ENCODE measurements at places on chromosomes 16 and 17. TPM values are rescaled to one million over a fixed set of nuclear protein-coding genes. Genes with fewer than 3 reads are reported as not detected.

DNA sequence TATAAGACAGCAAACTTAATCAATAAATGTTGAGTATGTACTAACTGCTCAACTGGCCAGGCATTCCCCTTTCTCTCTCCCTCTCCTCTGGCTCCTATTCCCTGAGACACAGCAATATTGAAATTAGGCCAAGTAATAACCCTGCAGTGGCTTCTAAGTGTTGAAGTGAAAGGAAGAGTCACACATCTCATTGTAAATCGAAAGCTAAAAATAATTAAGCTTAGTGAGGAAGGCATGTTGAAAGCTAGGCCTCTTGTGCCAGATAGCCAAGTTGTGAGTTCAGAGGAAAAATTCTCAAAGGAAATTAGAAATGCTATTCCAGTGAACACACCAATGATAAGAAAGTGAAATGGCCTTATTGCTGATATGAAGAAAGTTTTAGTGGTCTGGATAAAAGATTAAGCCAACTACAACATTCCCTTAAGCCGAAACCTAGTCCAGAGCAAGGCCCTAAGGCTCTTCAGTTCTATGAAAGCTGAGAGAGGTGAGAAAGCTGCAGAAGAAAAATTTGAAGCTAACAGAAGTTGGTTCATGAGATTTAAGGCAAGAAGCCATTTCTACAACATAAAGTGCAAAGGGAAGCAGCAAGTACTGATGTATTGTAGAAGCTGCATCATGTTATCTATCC, 35.4 kb upstream of the ABCC11 start:
- peaks cover 5% of the 10 kb centered on the region for H3K36me3 ChIP-seq
- no peak for DNase-seq
- no peak overlapping the region for H3K4me3 ChIP-seq
- H3K27me3 ChIP-seq: no peaks in the 10 kb centered on the region
- peak overlapping the region; percentile 4 for H3K27ac ChIP-seq

DNA sequence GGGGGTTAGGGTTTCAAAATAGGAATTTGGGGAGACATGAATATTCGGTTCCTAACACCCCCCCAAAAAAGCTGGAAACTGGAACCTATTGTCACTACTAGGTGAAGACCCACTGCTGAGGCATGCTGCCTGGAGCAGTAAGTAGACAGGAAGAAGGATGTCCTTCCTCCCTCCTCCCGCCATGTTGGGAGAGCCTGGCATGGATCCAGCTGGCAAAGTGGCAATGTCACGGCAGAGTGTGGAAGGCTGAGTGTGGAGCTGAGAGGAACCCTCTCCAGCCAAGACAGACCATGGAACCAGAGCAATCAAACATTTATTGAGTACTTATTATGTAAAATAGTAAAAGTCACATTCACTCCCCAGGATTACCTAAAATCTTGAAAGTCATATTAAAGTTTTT, 49.0 kb downstream of the CCDC182 start:
- DNase-seq: no peak
- no peaks in the 10 kb centered on the region for H3K27me3 ChIP-seq
- no peak overlapping the region for H3K27ac ChIP-seq
- no peak overlapping the region for H3K4me3 ChIP-seq
- H3K36me3 ChIP-seq: no peaks in the 10 kb centered on the region
- no peaks in the 10 kb centered on the region for H3K4me1 ChIP-seq

GRCh38 chr17:6930749-6931148, 65.1 kb upstream of the ALOX12 start:
- no peaks in the 10 kb centered on the region for H3K27me3 ChIP-seq
- no peaks in the 10 kb centered on the region for H3K4me1 ChIP-seq
- H3K4me3 ChIP-seq: no peak overlapping the region
- no peak for DNase-seq
- H3K36me3 ChIP-seq: no peaks in the 10 kb centered on the region

Gene TGFB1I1
- polyA plus RNA-seq: 1.6 TPM

DNA sequence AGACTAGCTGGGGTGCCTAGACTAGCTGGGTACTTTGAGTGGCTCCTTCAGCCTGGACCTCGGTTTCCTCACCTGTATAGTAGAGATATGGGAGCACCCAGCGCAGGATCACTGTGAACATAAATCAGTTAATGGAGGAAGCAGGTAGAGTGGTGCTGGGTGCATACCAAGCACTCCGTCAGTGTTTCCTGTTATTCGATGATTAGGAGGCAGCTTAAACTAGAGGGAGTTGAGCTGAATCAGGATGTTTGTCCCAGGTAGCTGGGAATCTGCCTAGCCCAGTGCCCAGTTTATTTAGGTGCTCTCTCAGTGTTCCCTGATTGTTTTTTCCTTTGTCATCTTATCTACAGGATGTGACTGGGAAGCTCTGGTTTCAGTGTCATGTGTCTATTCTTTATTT, 8.4 kb upstream of the TMEM235 start:
- H3K27me3 ChIP-seq: no peaks in the 10 kb centered on the region
- H3K36me3 ChIP-seq: peaks cover 40% of the 10 kb centered on the region
- no peak overlapping the region for H3K4me3 ChIP-seq
- no peak for DNase-seq

- H3K36me3 ChIP-seq: peaks cover 22% of the 10 kb centered on the region
- peaks cover 3% of the 10 kb centered on the region for H3K4me1 ChIP-seq
- H3K27me3 ChIP-seq: no peaks in the 10 kb centered on the region
- DNase-seq: no peak
These were observed 52.5 kb upstream of the ERN1 start for GRCh38 chr17:64182325-64183012.

Gene NARF
- 39.2 TPM for polyA plus RNA-seq

GRCh38 chr16:89919535-89920406, 1.1 kb downstream of the MC1R start:
- DNase-seq: no peak
- H3K27me3 ChIP-seq: no peaks in the 10 kb centered on the region
- no peak overlapping the region for H3K4me3 ChIP-seq
- H3K36me3 ChIP-seq: no peaks in the 10 kb centered on the region
- peaks cover 2% of the 10 kb centered on the region for H3K4me1 ChIP-seq

Measured in small intestine (tissue), 16 donors.